ENCODE measurements at places on chromosomes 6 and 20. TPM values are rescaled to one million over a fixed set of nuclear protein-coding genes. Genes with fewer than 3 reads are reported as not detected.

The RSPO3 gene
- 0.67 TPM for total RNA-seq

The ZGPAT gene
- total RNA-seq = 16.0 TPM

The PBX2 gene
- 39.1 TPM for total RNA-seq

The SYNE1 gene
- total RNA-seq = 80.1 TPM

The PTCHD4 gene
- 0.81 TPM for total RNA-seq

The KCNK16 gene
- total RNA-seq = not detected

The EEF1A2 gene
- 1,229 TPM for total RNA-seq

The JPH2 gene
- total RNA-seq = 181 TPM

The MYLK4 gene
- 1.4 TPM for total RNA-seq

The OLIG3 gene
- not detected for total RNA-seq

The IL17A gene
- total RNA-seq = not detected

The NMBR gene
- not detected for total RNA-seq

The SLC32A1 gene
- not detected for total RNA-seq

The KCNQ5 gene
- not detected for total RNA-seq

The OVOL2 gene
- total RNA-seq = not detected

The IL22RA2 gene
- not detected for total RNA-seq

The SIRPB1 gene
- 0.35 TPM for total RNA-seq

The CST2 gene
- total RNA-seq = not detected

The RAB44 gene
- total RNA-seq = not detected

Measured in Right ventricle myocardium superior (tissue), 1 donor.